ENCODE measurements at places on chromosomes 2 and 18. TPM values are rescaled to one million over a fixed set of nuclear protein-coding genes. Genes with fewer than 3 reads are reported as not detected.

DNA sequence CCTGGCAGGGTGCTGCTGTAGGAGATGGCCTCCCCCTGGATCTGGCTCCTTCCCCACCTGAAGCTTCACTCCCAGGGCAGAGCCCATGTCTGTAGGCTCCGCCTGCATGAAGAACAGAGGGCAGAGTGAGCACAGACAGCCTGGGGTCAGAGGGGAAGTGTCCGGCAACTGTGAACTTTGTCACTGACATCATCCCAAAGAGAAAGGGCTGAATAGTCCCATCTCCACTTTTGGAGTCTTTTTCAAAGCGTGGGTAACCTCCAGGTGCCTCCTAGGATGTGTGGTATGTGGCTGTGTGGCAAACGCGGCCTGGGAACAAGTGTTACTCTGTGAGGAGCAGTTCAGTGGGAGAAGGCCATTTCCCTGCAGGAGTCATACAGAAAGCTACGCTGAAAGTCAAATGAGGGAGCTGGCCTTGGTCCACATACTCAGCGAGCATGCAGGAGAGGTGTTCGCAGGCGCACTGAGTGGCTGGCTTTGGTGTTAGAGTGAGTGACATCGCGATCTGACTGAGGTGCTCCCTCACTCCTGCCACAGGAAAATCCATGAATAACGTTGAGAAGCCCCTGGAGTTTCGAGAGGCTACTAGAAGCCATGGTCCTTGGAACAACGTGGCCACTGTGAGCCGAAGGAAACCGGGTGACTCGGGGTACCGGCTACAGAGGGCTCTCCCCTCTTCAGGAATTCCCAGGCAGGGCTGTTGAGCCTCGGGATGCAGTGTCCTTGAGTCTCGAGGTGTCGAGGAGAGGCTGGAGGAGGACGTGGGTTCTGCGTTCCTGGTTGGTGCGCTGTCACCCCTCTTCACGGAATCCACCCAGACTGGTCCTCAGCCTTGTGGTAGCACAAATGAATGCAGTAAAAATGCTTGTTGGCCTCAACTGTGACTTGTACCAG is 54.7 kb downstream of the CABLES1 start:
- DNase-seq: no peak

TCF4 gene
- total RNA-seq: 113 TPM

DNA sequence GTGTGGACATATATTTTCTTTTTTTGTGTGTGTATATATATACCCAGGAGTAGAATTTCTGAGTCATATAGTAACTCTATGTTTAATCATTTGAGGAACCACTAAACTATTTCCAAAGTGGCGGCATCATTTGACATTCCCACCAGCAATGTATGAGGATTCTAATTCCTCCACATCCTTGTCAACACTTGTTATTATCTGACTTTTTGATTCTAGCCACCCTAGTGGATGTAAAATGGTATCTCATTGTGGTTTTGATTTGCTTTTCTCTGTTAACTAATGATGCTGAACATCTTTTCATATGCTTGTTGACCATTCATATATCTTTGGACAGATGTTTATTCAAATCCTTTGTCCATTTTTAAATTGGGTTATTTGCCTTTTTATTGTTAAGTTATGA is 120.3 kb downstream of the TGFA start:
- DNase-seq: no peak

DNA sequence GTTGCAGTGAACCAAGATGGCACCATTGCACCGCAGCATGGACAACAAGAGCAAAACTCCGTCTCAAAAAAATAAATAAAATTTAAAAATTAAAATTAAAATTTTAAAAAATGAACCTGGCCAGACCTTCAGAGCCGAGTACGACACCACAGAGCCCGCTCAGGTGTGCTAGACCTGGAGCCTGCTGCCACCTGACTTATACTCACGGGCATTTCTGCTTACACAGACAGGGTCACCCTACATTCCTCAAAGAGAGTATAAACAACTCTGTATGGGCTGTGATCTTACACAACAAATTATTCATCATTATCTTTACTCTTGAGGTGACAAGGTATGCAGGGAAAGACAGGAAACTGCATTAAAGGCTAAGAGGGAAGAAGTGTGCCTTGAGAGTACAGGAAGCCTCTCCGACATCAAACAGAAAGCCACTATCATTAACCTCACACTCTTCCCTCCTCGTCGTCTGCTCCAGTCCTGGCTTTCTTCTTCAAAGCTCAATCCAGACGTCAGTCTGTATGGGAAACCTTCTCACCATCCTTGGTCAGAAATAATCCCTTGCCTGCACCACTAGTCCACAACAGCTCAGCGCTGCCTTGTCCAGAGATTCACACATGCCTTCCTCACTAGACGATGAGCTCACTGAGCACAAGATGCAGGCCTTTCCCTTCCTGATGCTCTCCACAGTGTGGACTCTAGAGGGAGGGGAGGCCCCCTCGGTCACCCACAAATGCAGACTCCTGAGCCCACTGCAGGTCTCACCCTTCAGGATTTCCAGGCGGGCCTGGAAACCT is 56.2 kb downstream of the UXS1 start:
- DNase-seq: no peak

PJVK gene
- 2.8 TPM for total RNA-seq
